ENCODE measurements at places on chromosomes 7 and 10.

- no peak for DNase-seq
These were observed 1.5 kb downstream of the MDFIC start for GRCh38 chr7:114923403-114923713.

DNA sequence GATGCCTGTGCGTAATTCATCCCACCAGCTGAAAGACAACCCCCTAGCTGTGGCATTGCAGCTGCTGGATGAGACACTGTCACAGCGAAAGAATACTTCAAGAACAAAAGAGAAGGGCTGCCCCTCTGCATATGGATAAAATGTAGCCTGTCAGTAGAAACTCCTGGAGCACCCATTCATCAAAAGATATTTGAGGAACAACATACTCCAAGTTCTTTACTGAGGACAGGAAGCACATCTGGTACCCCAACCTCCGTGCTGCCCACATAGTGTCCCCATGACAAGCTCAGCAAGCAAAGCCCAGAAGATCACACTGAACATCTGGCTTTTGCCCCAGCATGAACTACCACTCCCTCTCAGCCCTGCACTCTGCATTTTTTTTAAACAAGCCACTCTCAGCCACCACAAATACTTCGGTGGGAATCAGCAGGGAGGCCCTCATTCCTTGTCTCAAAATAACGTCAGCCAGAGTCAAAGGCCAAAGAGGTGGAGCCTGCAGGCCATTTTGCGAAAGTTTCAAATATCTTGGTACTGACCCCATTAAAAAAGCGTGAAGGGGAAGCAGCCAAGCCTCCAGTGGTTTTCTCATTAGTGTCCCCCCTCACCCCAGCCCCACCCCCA lies 1.7 kb downstream of the CREB3L2 start:
- DNase-seq = no peak

DNA sequence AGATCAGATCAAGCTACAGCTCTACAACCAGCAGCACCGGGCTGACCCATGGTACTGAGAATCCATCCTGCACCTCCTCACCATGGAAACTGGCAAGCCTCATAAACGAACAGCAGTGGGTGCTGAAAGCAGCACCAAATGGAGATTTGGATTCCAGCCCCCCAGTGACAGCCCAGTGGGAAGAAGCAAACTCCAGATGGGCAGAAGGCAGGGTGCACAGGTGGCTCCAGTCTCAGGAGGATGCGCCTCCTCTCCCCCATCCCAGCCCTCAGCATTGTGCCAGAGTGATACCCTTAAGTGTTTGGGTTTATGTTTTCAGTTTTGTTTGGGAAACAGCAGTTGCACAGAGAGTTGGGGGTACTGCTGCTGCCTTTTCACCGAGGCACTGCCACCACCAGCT lies 20.6 kb upstream of the SMO start:
- no peak for DNase-seq

DNA sequence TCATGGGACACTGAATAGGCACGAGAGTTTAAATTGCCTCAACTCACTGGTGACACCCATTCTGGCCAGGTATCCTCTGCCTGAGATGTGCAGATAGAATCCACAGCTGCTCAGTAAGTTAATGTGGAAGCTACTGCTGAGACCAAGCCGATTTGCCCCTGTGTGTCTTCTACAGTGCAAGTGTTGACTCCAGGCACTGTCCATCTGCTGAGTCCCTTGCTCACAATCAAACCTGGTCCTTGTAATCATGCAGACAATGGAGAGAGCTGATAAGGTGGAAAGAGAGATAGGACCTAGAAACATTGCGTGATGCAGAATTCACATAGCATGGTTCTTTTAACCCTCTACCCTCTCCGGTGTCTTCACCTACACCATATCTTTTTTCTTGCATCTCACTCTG lies 101.4 kb downstream of the ITGB8 start:
- DNase-seq = no peak

DNA sequence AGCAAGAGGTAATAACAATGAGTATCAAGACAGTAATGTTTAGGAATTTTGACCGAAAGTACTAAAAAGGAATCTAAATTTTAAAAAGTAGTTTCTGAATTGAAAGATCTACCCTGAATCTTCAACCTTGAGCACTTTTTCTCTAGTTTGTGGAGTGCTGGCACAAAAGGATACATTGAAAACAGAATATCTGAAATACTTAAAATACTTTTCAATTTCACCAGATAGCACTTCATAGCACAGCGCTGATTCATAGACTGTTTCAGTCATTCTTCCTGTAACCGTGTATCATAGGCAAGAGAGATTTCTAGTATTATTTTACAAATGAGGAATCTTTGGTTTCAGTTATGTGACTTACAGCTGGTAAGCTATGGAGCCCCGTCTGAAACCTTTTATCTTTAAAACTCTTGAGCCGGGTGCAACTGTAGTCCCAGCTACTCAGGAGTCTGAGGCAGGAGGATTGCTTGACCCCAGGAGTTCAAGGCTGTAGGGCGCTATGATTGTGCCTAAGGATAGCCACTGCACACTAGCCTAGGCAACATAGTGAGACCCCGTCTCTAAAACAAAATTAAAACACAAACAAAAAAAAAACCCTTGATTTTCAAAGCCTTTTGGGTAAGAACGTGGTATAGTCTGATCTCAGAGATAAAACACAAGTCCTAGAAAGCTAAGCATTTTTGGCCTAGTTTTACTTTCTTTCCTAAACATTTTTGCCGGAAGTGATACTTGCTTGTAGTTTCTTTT lies 35.1 kb downstream of the FHIP2A start:
- DNase-seq = no peak

- no peak for DNase-seq
These were observed 61.0 kb downstream of the VIPR2 start for GRCh38 chr7:159083698-159084068.

- no peak for DNase-seq
These were observed 184.2 kb downstream of the STK31 start for GRCh38 chr7:23893942-23894891.

GRCh38 chr7:90595342-90595800 lies 750 bp upstream of the CDK14 start:
- no peak for DNase-seq

DNA sequence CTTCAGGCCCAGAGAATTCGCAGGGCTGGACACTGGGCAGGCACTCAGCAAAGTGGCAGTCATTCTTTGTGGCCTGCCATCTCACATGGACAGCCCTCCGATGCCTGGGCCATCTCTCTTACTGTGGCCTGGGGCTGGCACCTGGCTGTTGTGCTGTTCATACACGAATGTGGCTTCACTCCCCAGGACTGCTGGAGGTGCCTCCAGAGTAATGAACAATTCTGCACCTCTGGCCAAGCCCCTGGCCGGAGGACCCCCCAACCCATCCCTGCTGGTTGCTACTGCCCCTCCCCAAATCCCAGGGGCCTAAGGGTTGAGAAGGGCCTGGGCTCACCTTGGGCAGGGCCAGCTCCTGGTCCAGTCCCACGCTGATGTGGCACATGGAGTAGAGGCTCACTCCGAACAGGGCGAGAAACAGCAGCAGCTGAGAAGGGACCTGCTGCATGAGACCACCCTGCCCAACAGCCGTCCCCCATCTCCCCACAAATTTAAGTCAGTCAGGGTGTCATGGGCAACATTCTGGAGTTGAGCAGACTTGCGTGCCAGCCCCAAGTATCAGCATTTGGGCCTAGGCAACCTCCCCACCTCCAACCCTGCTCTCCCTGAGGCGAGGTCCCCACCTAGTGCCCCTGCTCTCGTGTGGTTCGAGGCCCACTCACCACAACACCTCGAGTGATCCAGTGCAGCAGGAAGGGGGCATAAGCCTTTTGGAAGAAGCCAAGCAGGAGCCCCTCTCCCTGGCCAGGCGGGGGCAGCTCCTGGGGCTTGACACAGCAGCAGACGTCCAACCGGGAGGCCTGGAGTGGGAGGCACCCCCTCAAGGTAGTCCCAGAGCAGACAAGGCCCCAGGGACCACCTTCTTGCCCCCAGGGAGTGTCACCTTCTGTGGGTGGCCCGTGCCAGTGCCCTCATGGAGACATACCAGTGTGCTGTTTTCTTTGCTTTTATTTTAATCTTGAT lies 9.4 kb downstream of the NPC1L1 start:
- DNase-seq = no peak

DNA sequence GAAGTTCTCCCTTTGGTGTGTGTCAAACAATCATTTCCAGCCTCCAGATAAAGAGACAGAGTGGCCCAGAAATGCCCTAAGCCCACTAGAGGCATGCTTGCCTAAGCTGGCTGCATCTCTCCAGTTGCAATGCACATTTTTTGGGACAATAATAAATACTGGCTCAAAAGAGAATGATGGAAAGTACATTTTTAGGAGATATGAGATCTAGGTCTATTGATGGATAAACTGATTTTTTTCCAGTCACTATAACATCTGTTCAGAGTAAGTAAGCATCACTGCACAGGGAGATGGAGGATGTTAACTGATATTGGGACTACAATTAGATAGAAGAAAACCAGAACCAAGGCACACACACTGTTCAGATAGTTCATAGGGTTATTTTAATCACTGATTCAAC lies 553.0 kb downstream of the GRM8 start:
- DNase-seq = no peak

DNA sequence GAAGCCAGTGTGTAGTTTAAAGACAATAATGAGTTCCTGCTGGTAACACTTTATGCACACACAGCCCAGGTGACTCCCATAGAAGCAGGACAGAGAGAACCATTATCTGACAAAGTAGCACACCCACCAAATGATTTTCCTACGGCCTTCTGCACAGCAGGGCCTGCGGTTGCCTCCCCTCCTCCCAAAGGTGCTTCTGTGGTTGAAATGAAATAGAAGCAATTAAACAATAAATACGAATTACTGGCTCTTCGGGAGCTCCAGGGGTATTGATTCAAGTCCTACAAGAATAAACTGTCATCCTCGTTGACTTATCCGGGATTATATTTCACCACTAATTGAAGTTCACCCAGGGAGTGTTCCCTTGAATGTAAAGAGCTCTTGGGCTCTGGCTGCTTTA lies 172.1 kb downstream of the ACTR3B start:
- no peak for DNase-seq

Measured in stimulated activated CD8-positive, alpha-beta memory T cell treated with anti-CD3 and anti-CD28 coated beads, Interleukin-15, amount 100 ng/mL, for 1 hour (primary cell).